ENCODE measurements at places on chromosomes 7 and 10. TPM values are rescaled to one million over a fixed set of nuclear protein-coding genes. Genes with fewer than 3 reads are reported as not detected.

The ADIRF gene
- total RNA-seq: not detected

The NT5C3A gene
- 33.2 TPM for total RNA-seq

The CAMK2B gene
- 6.9 TPM for total RNA-seq

The AOAH gene
- total RNA-seq: 0.25 TPM

The ANKRD61 gene
- 2.1 TPM for total RNA-seq

The STEAP1B gene
- 1.2 TPM for total RNA-seq

The TAS2R4 gene
- 1.9 TPM for total RNA-seq

The POLR2J gene
- total RNA-seq: 54.2 TPM

The CPA2 gene
- 1.1 TPM for total RNA-seq

- no peak for ATAC-seq
Observed at GRCh38 chr7:1667566-1668395, 2.3 kb upstream of the ELFN1 start.

- no peak for ATAC-seq
Observed at GRCh38 chr7:39526666-39527065, 39.5 kb upstream of the YAE1 start.

DNA sequence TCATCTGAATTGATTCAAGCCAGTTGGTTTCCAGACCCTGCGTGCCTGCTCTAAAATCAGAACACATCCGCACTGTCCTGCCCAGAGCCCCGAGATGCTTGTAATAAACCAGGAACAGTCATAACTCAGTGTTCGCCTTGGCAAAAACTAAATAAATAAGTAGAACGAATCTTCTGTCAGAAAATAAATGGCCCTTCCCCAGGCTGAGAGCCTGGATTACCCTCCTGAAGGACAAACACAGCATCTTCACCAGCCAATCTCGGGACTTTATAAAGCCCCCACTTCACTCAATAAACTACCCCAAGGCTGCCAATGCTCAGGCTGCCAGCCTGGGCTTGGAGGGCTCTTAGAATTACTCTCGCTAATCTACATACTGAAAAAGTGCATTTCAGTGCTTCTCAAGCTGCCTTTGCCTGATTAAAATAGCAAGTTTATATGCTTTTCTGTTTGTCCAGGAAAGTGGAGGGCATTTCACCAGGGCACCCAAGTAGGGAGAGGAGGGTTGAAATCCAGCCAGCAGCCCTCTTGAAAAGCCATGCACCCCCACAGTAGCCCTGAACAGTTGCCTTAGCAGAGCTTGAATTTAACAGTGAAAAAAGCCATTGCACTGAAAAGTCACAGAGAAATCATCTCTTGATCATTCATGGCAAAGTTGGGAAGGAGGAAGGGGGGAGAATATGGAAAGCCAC is 136.6 kb downstream of the CALN1 start:
- no peak for ATAC-seq

DNA sequence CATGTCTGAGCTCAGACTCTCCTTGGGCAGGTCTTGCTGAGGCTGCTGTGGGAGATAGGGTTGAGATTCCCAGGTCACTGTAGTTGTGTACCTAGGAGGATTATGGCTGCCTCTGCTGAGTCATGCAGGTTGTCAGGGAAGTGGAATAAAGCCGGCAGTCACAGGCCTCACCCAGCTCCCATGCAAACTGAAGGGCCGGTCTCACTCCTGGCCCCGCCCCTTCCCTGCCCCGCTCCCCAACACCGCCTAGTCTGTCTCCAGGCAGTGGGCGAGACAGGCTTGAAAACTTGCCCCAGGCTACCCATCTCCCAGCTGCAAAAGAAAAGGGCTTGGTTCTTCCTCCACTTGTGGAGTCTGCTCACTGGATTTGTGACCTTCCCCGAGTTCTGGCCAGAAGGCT is 41.6 kb upstream of the SDHAF3 start:
- ATAC-seq: no peak

DNA sequence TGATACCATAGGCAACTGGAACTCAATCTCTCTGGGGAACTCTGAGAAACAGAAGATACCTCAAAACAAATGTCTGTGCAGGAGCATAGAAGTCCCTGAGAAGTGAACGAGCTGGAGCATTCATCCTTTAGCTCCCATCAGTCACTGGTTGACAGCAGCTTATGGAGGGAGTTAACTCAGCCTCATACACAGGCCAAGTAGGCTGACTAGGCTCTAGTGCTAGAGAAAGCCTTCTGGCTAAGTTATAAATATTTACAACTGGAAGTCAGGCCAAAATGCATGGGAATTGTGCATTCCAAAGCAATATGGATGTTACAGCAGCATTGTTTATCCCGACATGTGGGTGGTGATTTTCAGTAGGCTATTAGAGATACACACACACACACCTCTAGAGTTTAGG is 66.5 kb downstream of the ANK3 start:
- peak; percentile 92 for ATAC-seq

DNA sequence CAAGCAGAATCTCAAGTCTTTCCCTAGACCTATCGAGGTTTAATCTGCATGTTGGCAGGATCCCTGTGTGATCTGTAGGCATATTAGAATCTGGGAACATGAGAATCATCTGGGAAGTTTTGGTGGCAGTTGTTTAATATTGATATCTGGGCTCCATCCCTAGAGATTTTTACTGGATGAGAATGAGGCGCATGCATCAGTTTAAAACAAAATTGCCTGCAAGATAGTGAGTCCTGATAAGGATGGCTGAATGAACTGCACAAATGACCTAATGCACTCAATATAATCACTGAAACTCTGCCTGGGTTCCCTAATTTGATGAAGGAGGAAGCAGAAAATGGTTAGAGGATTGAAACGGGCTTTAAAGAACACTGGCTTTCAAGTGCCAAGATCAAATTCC is 218.0 kb downstream of the FGFR2 start:
- no peak for ATAC-seq

- ATAC-seq: no peak
Observed at GRCh38 chr10:91054325-91054724, 133.4 kb upstream of the ANKRD1 start.

DNA sequence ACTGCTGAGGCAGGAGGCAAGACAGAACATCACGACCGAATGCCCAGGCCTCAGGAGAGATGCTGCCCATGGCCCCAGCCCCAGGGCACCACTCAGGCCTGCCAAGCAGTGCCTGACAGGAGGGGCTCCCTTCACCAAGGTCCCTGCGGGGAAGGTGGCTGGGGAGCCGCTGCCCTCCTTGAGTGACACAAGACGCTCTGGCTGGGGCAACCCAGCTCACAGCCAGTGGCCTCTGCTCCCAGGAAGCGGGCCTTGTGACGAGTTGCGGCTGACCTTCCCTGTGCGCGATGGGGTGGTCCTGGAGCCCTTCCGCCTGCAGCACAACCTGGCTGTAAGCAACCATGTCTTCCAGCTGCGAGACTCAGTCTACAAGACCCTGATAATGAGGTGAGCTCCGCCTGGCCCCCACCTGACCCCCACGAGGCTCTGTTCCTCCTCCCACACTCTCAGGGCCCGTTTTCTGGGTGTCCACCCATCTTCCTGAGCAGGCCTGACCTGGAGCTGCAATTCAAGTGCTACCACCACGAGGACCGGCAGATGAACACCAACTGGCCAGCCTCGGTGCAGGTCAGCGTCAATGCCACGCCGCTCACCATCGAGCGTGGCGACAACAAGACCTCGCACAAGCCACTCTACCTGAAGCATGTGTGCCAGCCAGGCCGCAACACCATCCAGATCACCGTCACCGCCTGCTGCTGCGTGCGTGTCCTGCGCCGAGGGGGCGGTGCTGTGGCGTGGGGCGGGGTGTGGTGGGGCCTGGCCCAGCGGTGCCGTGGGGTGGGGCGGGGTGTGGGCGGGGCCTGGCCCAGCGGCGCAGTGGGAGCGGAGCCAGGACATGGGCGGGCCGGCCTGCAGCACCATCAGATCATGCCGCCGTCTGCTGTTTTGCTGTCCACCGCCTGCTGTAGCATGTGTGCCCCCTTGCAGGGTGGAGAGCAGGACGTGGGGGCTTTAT is 12.8 kb downstream of the ZMIZ2 start:
- peak; percentile 84 for ATAC-seq

DNA sequence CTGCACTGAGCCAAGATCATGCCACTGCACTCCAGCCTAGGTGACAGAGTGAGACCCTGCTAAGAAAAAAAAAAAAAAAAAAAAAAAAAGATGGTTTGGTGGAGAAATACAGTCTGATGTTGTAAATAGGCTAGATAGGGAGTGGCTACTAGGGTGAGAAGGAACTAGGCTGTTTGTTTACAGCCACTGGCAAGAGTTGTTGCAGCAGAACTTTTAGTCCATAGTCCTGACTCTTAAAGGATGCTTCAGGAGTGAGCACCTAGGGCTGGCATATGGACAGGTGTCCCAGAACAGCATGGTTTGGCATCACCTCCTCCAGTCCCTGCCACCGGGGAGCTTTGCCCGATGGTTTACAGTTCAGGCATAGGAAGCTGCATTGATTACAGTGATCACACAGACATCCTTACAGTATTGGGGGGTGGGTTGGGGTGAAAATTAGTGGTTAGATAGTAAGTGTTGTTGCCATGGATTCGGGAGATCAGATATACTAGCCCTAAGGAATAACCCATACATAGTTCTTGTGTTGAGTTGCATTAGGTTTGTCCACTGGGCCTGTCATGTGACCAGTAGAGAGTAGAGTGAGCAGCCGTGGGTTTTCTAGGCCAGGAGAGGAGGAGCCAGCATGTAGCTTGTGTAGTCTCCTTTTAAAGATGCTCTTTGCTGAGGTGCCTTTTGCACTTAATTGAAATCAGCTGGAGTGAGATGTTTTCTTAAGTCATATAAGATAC is 35.9 kb downstream of the ZRANB1 start:
- peak; percentile 64 for ATAC-seq

GRCh38 chr7:22664988-22665798 is 61.8 kb upstream of the IL6 start:
- ATAC-seq: no peak

- no peak for ATAC-seq
Observed at GRCh38 chr7:87784424-87784823, 91.7 kb downstream of the SLC25A40 start.

- no peak for ATAC-seq
Observed at GRCh38 chr10:91567815-91568214, 65.1 kb downstream of the PPP1R3C start.

GRCh38 chr10:119821182-119821581 is 51.5 kb downstream of the MCMBP start:
- ATAC-seq: no peak

GRCh38 chr10:99609186-99609585 is 11.1 kb downstream of the SLC25A28 start:
- ATAC-seq: no peak

- no peak for ATAC-seq
Observed at GRCh38 chr7:132270517-132270916, 305.8 kb downstream of the PLXNA4 start.

DNA sequence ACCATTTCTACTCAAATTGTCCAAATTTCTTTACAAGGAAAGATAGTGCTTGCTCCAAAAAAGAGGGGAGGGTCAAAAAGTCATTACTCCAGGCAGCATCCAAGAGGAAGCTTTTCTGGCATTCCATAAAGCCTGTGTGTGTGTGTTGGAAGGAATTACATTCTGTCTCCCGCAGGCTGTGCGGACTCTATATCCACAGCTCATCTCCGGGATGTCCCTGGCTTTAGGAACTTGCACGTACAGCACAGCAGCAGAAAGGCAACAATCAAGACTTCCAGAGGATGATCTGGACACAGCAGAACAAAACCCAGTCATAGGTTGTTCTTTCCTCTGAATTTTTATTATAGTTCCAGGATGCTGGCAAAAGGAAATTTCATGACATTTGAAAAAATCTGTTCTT is 94.8 kb downstream of the ITIH5 start:
- no peak for ATAC-seq

- no peak for ATAC-seq
Observed at GRCh38 chr10:4834898-4835405, 8.9 kb downstream of the AKR1E2 start.

GRCh38 chr10:116888380-116889055 is 39.2 kb downstream of the ENO4 start:
- peak; percentile 48 for ATAC-seq

DNA sequence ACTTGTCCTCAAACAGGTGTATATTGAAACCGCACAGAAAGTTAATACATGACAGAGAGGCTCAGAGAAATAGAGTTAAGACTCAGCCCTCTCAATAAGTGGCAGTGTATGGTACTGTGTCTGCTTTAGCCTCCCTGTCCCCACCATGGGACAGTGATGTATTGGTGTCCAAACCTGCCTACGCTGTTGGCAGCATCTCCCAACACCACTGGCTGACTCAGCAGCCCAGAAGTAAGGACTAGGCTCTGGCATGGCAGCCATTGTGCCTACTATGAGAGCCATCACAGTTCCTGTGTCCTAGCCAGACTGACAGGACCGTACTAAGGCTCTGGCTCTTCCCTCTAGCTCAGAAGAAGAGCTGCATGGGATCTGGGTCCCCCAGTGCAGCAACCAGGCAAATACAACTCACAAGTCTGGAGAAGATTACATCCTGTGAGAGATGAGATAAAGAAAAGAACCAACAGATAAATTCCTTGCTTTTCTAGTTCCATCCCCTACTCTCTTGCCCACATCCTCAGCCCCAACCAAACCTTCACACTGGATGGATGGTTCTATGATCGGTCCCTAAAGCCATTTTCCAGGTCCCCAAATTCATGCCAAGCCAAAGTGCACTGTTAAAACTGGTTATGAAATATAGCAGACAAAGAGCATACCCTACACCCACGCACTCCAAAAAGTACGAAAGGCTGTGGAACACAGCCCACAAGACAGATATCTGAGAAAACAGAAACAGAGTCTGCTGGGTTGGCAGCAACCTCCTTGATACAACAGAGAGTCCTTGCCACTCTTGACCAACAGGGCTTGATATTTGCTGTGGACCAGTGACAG is 44.1 kb upstream of the DMTF1 start:
- no peak for ATAC-seq

- no peak for ATAC-seq
Observed at GRCh38 chr7:1257863-1258262, 25.2 kb downstream of the UNCX start.

DNA sequence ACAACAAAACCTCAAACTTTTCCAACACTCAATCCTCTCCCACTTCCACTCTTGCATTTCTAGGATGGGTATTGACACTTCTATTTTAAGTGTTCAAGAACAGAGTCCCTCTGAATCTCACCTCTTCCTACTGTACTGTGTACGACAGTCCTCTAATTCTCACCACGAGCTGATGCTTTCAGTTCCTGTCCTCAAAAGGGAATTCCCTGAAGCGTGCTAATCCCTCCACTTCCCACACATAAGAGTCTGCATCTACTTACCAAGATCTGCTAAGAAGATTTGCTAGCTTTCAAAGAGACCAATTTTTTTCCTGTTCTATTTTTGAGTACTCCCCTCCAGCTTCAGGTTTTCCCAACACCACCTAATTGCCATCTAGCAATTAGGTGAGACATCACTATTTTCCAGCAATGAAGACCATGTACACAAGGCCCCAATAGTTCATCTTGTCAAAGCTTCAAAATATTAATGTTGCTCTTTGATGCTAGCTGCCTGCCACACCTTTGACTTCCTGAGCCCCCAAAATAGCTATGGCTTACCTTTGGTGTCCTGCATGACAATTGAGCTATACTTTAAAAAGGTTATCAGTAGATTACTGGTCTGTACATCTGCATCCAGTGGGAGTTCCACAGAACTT is 54.4 kb downstream of the ARMH3 start:
- ATAC-seq: no peak

DNA sequence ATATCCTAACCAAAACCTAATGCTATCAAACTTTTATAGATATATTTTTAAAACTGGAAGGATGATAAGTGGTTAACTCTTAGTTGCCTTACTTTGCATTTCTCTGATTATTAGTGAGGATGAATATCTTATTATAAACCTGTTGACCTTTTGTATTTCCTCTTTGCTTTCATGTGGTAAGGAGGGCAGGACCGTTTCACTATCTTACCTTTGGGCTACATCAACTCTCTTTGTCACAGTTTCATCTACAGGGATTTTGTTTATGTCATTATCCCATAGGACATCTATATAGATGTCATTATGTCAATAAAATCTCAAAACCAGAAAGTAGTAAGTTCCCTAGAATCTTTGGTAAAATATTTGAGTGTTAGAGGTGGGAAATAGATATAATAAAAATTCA is 219.3 kb downstream of the THSD7A start:
- no peak for ATAC-seq

All from motor neuron (in vitro differentiated cells).